Muscle of arm (tissue), 14 donors: ENCODE measurements at places on chromosomes 16 and 17.

DNA sequence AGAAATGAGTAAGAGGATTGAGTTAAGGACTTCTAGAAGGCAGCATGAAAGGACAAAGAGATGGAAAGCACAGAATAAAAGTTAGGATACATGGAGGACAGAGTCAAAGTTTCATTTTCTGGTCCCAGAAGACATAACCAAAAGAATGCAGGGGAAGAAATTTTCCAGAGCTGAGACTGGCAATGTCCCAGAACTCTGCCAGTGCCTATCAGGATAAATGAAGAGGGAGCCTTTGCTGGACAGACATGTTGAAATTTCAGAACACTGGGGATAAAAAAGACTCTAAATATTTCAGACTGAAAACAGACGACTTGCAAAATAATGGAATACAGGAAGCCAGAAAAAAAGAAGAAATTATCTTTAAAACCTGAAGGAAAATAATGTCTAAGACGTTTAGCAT is 55.7 kb downstream of the NT5M start:
- DNase-seq, result no peak

DNA sequence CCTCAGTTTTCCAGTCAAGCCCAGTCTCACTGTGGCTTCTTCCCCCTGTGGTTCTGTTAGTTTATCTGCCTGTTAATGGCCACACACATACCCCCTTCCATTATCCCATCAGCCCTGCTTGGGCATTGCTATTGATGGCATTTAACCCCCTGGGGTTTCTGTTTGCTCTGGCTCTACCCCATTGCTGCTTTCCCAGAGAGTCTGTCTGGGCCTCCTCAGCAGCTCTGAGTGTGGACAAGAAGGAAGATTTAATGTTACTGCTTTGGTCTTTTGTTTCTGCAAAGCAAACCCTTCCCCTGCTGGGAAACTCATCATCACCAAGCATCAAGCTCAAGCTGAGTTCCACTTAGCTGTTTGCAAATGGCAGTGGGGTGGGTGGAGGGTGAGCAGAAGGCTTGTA is 162.7 kb downstream of the CCT6B start:
- DNase-seq, result no peak

DNA sequence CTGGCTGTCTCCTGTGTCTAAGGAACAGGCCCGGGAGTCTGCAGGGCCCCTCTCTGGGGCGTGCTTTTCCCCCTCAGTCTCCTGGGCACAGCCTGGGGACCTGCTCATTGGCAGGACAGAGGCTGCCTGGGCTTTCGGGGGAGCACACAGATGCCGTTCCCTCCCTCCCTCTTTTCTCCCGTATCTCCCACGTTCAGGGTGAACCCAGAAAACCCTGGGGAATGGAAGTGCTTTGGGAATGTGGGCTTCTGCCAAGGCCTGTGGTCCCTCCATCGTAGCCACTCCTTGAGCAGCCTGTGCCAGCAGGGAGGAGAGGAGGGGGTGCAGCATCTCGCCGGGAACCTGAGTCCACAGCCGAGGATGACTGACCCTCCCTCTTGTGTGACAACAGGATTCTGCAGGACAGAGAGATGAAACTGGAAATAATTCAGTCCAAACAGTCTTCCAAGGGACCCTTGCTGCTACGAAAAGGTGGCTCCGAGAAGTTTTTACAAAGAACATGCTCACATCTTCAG is 52.0 kb downstream of the RNF213 start:
- DNase-seq, result no peak

- DNase-seq, result no peak
Observed at GRCh38 chr16:15983898-15984297, 34.5 kb downstream of the ABCC1 start.
